ENCODE measurements at places on chromosomes 2 and 18.

GRCh38 chr2:237996021-237996593, 29.3 kb downstream of the UBE2F start:
- DNase-seq, result no peak

DNA sequence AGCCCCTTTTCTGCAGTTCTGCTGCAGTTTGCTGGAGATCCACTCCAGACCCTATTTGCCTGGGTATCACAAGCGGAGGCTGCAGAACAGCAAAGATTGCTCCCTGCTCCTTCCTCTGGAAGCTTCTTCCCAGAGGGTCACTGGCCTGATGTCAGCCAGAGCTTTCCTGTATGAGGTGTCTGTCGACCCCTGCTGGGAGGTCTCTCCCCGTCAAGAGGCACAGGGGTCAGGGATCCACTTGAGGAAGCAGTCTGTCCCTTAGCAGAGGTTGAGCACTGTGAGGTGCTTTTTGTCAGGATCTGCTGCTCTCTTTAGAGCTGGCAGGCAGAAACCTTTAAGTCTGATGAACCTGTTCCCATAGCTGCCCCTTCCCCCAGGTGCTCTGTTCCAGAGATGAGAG, 42.0 kb upstream of the MYL1 start:
- no peak for DNase-seq

DNA sequence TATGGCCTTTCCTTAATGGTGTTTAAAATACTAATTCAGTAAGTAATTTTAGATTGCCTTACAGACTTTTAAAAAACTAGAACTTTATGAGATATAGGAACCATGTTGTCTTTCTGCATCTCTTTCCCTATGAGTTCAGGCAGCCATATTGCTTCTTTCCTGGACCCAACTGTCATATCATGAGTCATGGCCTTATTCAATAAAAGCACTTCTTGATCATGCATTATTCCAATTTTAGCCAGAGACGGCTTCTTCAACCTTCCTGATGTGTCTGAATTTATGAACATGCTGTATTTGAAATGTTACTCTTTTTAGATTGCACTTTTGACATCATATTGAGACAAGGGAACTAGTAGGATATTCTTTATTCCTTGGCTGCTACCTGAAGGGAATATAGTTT, 65.4 kb upstream of the MAP3K20 start:
- DNase-seq, result no peak

DNA sequence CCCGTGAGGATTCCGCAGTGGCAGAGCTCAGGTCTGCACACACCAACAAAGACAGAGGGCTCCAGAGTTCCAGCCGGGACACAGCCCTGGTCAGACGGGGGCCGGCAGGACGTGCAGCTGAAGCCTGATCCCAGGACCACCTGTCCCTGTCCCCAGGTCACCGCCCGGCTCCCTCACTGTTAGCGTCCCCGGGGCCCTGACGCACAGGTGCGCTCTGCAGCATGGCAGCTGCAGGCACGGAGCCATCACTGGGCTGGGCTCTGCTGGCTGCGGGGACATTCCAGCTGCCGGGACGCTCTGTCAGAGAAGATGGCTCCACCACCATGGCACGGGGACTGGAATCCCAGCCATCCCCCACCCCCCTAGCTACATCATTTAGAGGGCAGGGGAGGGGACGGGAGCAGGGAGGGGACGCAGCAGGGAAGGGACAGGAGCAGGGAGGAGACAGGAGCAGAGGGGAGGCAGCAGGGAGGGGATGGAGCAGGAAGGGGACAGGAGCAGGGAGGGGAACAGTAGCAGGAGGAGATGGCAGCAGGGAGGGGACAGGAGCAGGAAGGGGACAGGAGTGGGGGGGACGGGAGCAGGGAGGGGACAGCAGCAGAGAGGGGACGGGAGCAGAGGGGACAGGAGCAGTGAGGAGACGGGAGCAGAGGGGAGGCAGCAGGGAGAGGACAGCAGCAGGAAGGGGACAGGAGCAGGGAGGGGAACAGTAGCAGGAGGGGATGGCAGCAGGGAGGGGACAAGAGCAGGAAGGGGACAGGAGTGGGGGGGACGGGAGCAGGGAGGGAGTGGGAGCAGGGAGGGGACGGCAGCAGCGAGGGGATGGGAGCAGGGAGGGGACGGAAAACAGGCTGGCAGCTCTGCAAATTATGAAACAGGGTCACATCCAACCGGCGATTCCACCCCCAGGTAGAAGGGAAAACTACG, 39.8 kb downstream of the SLC66A2 start:
- no peak for DNase-seq

DNA sequence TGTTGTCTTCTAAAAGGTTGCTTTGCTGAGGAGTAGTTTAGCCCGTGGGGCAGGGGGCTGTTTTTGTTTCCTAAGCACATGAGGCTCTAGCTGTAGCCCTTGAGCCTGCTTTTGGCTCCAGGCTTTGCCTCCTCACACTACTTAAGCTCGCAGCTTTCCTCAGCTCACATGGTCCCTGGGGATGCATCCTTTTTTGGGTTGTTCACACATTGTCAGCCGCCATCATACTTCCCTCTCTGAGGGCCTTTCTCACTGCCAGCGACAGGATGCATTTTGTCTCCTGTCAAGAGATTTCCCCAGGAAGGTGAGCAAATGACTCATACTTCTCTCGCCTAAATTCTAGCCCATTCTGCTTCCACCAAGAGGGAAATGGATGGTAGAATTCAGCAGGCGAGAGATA, 279.5 kb upstream of the PKDCC start:
- DNase-seq, result no peak

- DNase-seq, result no peak
Observed at GRCh38 chr18:74356959-74357358, 41.3 kb downstream of the C18orf63 start.

GRCh38 chr2:191950132-191950874, 103.4 kb upstream of the CAVIN2 start:
- no peak for DNase-seq

DNA sequence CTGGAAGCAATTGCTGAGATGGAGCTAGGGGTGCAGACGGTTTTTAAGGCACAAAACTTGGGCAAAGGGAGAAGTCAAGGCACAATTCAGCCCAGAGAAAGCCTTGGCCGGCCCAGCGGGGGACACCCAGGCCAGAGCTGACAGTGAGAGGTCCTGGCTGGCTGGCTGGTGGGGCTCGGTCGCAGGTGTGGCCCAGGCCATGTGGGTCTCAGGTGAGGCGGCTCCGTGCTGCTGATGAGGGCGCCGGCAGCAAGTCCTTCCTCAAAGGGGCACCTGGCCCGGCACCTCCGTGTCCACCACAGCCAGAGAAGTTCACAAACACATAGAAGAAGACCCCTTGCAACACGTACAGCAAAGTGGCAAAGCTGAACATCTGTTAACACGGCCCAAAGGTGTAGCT, 54.2 kb upstream of the LDLRAD4 start:
- DNase-seq, result no peak

DNA sequence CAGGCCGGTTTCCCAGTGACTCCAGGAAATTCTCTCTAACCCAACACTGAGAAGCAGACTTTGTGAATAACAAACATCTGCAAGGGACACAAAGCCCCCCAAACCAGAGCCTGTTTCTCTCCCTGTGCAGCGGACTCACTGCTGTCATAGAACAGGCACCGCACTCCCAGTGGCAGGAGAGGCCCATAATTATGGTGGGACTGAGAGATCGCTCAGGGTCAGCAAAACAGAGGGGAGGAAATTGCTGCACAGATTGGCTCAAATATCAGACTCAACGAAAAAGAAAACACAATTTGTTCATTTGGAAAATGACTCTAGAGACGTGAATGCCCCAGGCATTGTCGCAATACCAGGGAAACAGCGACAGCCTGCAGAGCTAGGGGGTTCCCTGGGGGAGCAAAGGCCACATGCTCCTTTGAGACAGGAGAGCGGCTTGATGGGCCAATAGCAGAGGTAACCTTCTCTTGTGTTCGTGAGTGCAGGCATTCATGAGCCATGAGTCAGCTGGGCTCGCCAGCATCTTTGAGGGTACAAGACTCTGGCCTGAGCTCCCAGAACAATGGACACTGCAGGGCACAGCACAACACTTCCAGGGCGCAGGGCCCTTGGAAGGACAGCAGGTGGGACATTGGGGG, 143.3 kb upstream of the KLHL29 start:
- no peak for DNase-seq
